Neural progenitor cell (in vitro differentiated cells): ENCODE measurements at places on chromosomes 1 and 21. TPM values are rescaled to one million over a fixed set of nuclear protein-coding genes. Genes with fewer than 3 reads are reported as not detected.

DNA sequence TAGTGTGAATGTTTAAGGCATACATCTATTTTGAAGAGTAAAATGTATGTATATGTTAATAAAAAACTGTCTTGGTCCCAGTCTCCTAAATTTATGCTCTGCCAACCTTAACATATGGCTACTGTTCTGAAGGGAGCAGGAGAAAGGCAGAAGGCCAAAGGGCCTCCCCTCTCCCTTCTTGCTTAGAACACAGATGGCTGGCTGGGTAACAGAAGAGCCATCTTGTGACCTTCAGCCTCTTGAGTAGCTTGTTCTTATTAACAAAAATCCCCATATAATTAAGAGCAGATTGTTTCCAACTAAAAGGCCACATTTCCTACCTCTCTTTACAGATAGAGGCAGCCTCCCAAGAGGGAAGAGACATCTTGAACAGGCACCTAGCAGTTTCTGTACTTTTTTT is 36.1 kb downstream of the EPB41 start:
- no peak for DNase-seq

GRCh38 chr1:164636757-164637156 is 77.8 kb downstream of the PBX1 start:
- no peak for DNase-seq

DNA sequence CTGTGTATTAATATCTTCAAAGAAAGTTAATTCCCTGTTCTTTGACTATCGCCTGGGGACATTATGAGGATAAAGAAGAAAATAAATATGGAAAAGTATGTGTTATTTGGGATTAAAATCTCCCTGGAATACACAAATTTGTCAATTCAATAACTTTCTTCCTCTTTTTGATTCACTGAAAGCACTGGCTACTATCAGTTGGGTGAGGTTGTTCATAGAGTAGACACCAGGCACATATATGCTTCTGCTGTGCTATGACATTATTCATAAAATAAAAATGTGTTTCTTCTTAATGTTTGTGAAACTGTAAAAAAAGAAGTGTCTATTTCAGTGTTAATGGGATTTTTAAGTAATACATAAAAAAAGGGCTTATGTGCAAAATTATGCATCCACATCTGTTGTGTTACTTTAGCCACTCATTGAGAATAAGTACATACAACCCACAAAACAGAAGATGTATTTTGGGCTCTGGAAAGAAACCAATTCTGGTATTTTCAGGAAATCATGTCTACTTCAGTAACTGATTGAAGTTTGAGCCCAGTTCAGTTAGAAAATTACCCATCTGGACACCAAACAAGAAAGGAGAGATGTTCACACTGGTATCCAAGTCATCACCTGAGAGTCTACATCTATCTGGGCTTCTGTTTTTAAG is 169.4 kb downstream of the GABPA start:
- no peak for DNase-seq

GRCh38 chr1:241586905-241587512 is 53.2 kb downstream of the CHML start:
- DNase-seq: no peak

GRCh38 chr21:45333583-45334121 is 46.0 kb upstream of the POFUT2 start:
- DNase-seq: no peak

DNA sequence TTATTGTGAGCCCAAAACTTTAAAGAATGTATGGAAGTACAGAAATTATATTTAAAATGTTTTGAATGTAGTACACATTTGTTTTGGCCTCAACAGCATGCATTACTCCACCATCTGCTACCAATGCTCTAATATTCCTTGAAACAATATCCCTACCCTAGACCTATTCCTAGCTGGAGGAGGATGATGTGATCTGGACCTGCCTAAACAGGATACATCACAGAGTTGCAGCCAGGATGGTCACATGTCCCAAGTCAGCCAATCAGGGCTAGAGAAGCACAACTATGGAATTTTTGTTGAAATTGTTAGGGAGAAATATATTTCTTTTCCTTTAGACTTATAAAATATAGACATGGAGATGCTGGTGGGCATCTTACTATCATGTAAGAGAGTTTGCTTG is 623.3 kb upstream of the NR5A2 start:
- DNase-seq: no peak

DNA sequence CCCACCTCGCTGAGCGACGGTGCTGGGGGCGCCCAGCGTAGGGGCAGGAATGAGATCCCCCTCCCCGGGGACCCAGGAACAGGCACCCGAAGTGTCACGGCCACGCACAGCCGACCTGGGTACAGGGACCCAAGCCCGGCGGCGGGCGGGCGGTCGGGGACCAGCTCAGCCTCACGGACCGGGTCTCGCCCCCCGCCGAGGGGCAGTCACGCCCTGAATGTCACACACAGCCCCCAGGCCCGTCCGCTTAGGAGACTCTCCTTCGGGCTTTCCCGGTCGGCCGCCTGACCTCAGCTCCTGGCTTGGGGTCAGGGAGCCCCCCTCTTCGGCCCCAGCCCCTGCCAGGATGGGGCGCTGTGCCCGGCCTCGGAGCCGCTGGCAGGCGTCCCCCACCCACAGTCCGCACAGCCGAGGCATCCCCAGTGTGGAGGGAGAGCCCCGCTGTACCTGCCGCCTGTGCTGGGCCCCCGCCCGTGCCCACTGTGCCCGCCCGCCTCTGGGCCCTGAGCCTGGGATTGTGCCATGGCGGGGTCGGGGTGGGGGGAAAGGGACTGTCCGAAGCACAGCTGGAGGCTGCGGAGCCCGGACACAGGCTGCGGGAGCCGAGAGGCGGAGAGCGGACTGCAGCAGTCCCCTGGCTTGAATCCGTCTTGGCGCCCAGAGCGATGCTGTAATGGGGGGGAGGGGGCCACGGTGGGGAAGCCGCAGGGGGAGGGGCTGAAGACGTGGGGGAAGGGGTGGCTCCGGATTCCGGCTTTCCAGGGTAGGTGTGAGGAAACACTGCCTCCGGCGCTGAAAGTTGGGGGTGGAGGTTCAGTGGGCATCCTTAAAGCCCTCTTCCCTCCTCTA is 627 bp upstream of the DLGAP3 start:
- peak; percentile 79 for DNase-seq

- DNase-seq: no peak
Observed at GRCh38 chr1:229448354-229448753, 14.5 kb upstream of the ACTA1 start.

- DNase-seq: no peak
Observed at GRCh38 chr1:33045814-33046213, 9.1 kb upstream of the AK2 start.

GRCh38 chr1:38657207-38657840 is 202.2 kb downstream of the RRAGC start:
- DNase-seq: no peak

- peak; percentile 85 for DNase-seq
Observed at GRCh38 chr1:102191723-102192122, 195.0 kb upstream of the OLFM3 start.

- peak; percentile 64 for DNase-seq
Observed at GRCh38 chr1:172719694-172720138, 60.8 kb downstream of the FASLG start.

DNA sequence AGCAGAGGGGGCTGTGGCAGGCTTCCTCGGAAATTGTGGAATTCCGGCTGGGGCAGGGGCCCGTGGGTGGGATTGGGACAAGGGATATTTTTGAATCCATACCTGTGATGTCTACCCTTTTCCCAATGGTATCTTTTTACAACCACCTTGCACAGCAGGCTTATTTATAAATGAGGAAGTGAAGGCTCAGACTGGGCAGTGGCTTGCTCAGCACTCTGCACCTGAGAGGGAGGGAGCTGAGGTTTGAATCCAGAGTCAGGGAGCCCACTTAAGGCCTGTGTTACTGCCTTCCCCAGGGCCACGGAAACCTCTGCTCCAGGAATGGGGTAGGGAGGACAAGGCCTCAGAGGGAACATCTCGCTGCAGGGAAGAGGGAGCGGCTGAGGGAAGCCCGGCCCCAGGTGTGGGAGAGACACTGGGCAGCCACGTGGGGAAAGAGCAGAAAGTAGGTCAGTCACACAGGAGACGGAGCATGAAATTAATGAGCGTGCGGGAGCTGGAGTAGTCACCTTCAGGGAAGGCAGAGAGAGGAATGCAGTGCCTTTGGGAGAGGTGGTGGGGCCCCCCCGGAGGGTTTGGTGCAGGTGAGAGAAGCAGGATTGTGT is 35.4 kb upstream of the SCMH1 start:
- no peak for DNase-seq

GRCh38 chr1:201639826-201640225 is 100.9 kb downstream of the NAV1 start:
- no peak for DNase-seq

- no peak for DNase-seq
Observed at GRCh38 chr1:229582011-229582694, 23.6 kb upstream of the ABCB10 start.

DNA sequence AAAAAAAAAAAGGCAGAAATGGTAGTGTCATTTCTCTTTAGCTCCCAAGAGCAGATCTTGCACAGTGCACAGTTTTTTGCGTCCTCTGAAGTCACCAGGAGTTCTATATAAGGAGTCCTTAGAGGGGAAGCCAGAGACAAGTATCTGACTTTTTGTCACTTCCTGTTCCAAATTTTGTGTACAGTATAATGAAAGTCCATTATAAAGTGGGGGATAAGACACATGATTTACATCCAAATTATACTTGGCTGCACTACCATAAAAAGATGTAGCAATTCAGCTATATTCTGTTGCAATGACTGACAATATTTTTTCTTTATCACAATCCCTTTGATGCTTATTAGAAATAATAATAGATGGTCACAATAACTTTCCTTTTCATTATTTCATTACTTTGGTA is 1276.9 kb upstream of the ADGRL2 start:
- no peak for DNase-seq

DNA sequence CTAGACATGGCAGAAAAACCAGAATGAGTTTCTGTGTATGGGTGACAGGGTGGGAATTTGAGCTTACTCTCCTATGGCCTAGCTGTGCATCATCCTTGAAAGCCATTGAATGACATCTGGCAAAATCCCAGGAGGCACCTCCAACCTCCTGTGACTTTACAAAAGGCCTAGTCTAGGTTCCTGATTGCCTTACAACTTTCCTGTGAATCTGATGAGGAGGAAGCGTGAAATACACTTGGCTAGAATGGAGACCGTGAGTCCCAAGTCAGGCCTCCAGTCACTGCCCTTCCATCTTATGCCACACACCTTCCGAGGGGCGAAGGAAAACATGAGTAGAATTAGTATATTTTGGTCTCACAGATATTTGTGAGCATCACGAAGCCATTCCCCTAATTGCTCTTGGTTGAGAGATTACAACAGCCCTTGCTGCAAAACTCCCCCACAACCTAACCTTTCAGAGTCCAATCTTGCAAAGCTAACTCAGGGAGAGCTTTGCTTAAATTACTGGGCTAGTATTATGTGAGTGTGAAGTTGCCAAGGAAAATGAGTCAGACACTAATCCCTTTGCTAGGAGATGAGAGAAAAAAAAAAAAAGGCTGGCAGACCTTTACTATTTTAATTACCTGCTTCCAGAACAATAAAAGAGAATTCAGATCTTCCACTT is 36.3 kb upstream of the PAXBP1 start:
- DNase-seq: peak; percentile 37

DNA sequence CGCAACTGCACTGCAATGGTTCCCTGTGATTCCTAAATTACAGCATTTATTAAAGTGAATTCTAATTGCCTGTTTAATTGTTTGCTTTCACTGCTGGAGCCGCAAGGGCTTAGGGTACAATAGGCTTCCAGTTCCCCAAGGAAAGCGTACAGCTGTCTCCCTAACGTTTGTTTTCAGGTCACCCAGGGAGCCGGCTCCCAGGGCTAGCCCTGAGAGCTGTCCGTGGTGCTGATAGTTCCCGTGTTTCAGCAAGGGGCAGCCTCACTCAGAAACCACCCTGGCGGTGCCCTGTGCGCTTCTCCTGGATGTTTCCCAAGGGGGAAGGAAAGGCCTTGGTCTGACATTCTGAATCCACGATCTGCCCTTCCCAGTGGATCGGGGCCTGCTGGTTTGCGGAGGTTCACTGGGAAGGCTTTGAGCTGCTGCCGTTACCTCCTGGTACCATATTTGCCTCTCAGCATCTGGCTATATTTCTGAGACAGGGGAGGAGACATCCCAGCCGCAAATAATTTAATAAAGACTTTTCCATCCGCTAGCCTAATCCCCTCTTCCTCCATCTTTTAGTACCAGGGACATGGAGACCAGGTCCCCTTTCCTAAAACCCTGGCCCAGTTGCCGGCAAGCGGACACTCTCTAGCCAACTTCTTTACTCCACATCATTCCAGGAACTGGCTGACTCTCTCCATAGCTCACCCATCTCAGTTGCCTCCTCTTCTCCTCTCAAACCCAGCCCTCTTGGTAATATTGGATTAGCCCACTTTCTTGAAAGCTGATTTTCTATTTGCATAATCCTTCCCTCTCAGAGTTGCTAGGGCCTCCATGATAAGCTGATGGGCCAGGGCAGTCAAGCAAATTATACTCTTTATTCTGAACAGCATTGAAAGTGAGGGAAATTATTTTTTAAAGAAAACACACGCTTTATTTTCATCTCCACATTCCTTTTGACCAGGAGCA is 149.0 kb downstream of the IGSF21 start:
- DNase-seq: peak; percentile 96

DNA sequence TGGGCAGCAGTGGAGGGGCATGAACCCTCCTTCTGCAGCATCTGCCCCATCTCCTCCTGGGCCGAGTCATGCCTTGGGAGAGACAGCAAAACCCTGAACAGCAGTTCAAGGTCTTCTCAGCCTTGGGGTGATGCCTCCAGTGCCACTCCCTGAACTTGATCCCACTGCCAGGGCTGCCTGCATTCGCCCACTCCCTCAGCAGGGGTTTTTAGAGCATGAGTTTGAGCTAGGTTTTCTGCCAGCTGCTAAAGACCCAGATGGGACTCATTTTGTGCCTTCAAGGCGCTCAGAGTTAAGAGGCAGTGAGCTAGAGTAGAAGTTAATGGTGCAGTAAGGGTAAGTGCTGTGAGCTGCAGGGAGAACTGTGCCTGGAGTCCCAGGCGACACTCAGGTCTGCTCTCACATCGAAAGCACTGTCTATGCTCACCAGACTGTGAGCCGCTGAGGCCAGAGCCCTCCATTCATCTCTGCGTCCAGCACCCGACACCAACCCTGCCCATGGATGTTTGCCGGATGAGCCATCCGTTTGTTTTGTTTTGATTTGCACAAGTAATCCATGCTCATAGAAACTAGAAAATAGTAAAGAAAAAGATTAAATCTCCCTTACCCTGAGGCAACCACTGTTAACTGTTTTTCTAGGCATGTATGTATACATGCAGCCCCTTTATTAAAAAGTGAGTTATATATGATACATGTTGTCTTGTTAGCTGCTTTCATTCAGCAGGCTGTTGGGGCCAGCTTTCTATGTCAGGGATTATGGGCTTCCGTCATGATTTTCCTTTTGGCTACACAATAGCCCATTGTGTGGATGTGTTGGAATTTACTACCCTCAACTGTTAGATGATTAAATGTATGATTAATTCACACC is 67.8 kb downstream of the VPS26C start:
- no peak for DNase-seq

CLIC4 gene
- 185 and 263 TPM in 2 replicates for total RNA-seq

KCNE1 gene
- total RNA-seq: not detected in 2 replicates

VWA1 gene
- total RNA-seq: 2.4 and 7.0 TPM in 2 replicates

PTPRF gene
- total RNA-seq: 71.1 and 119 TPM in 2 replicates

CHI3L2 gene
- not detected in 2 replicates for total RNA-seq

TFF2 gene
- total RNA-seq: not detected in 2 replicates

LCE1D gene
- total RNA-seq: not detected in 2 replicates

LIX1L gene
- 12.5 and 13.6 TPM in 2 replicates for total RNA-seq

APCS gene
- total RNA-seq: not detected in 2 replicates

COL8A2 gene
- total RNA-seq: 0.06 TPM in 1 of 2 replicates, not detected in the other

OR2AK2 gene
- total RNA-seq: not detected in 2 replicates

OPRD1 gene
- total RNA-seq: 0.37 and 0.77 TPM in 2 replicates

SLC5A9 gene
- not detected in 2 replicates for total RNA-seq

AHCTF1 gene
- total RNA-seq: 41.6 and 62.1 TPM in 2 replicates

LHX8 gene
- total RNA-seq: 0.06 TPM in 1 of 2 replicates, not detected in the other

FLG2 gene
- not detected in 2 replicates for total RNA-seq
